CD14-positive monocyte (primary cell): ENCODE measurements at places on chromosomes 4 and X. TPM values are rescaled to one million over a fixed set of nuclear protein-coding genes. Genes with fewer than 3 reads are reported as not detected.

GRCh38 chr4:147879676-147880075 is 147.8 kb downstream of the ARHGAP10 start:
- no peak for DNase-seq

- DNase-seq: no peak
Measured at GRCh38 chr4:98865059-98865458, 63.9 kb downstream of the EIF4E start.

The C4orf51 gene
- not detected for polyA plus RNA-seq

DNA sequence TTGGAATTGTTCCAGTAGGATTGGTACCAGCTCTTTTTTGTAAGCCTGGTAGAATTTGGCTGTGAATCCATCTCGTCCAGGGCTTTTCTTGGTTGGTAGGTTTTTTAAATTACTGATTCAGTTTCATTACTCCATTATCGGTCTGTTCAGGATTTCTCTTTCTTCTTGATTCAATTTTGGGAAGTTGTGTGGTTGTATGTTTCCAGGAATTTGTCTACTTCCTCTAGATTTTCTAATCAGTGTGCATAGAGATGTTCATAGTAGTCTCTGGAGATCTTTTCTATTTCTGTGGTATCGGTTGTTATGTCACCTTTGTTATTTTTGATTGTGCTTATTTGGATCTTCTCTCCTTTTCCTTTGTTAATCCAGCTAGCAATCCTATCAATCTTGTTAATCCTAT is 248.7 kb downstream of the ARHGAP10 start:
- no peak for DNase-seq

GRCh38 chr4:19774690-19775256 is 476.9 kb upstream of the SLIT2 start:
- no peak for DNase-seq

GRCh38 chr4:7609316-7609715 is 174.6 kb upstream of the PSAPL1 start:
- no peak for DNase-seq

DNA sequence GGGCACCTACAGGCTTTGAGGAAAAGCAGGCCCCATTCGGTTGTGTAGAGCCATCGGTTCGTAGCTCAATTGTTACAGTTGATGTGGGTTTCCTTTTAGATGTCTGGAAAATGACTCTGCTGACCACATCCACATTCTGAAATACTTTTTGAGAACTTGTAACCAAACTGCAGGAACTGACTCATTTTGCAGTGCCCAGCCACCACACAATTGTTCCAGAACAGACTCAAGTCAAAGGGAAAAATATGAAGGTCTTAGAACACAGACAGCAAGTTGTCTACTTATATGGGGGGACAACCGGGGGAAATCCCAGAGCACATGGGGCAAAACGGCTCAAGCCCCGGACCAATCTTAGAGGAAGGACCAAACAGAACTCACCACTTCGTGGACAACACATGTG is 557.6 kb upstream of the DIPK2B start:
- peak; percentile 78 for DNase-seq

The POLN gene
- 0.08 TPM for polyA plus RNA-seq

DNA sequence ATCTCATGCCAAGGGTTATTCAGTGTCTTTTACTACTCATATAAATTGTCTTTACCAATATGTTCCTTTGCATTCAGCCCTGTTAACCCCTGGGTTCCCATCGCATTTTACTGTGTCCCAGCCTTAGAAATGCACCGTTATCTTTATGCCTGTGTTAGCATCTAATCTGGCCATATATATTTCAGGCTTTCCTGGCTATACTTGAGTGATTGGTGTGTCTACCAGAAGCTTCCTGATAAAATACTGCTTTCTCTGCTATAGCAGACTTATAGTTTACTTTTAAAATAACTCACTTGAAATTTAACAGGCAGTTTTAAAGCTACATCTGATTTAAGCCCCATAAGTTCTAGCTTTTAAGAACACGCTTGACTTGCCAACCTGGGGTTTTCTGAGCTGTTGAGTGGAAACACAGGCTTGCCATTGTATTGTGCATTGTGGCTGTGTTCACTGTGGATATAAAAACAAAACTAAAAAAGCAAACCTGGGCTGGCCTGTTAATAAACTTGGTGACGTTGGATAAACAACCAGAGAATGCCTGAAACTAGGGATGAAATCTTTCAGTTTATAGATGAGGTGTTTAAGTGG is 185.3 kb upstream of the TAPT1 start:
- no peak for DNase-seq

- peak; percentile 47 for DNase-seq
Measured at GRCh38 chrX:46903458-46904242, 8.6 kb upstream of the JADE3 start.

The ART3 gene
- polyA plus RNA-seq: not detected in 2 replicates
